SHP77 (cell line): ENCODE measurements at places on chromosomes 2 and 18.

DNA sequence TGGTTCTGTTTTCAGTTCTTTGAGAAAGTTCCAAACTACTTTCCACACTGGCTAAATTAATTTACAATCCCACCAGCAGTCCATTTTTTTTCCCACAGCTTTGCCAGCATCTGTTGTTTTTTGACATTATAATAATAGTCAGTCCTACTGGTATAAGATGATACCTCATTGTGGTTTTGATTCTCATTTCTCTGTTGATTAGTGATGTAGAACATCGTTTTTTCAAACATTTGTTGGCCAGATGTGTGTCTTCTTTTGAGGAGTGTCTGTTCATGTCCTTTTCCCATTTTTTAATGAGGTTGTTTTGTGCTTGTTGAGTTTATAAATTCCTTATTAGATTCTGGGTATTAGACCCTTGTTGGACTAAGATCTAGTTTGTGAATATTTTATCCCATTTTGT, 376.8 kb upstream of the NT5C1B start:
- no peak for DNase-seq

DNA sequence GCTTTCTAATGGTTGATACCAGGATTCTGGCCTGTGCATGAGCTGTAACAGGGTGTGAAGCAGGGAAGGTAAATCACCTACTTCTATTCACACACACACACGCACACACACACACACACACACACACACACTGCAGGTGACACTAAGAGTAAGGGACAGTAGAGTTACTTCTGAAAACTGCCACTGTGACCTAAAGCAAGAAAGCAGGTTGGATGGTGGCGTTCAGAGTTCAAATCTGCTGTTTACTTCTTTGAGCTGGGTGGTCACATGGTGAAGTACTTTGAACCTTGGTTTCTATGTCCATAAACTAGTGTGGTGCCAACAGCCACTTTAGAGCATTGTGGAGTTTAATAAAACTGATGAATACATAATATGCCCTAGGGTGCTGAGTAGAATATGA, 248.0 kb downstream of the PIEZO2 start:
- DNase-seq = no peak

GRCh38 chr2:131056204-131056931, 36.9 kb downstream of the FAM168B start:
- no peak for DNase-seq

GRCh38 chr2:71455741-71456569, 2.6 kb downstream of the DYSF start:
- no peak for DNase-seq
